Glutamatergic neuron (in vitro differentiated cells): ENCODE measurements at places on chromosomes 1 and 21.

- DNase-seq, result no peak
These were observed 59.3 kb downstream of the ACP6 start for GRCh38 chr1:147611021-147611426.

DNA sequence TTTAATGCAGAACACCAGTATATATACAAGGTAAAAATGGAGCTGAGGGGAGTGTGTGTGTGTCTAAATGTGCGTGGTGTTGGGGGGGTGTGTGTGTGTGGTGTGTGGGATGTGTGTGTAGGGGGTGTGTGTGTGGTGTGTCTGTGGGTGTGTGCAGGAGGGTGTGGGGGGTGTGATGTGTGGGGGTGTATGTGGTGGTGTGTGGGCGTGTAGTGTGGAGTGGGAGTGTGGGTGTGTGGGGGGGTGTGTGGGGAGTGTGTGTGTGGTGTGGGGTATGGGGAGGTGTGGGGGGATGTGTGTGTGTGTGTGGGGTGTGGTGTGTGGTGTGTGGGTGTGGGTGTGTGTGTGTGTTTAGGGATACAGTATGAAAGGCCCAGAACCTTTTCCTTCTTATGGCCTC lies 202.3 kb upstream of the CACYBP start:
- DNase-seq, result no peak

DNA sequence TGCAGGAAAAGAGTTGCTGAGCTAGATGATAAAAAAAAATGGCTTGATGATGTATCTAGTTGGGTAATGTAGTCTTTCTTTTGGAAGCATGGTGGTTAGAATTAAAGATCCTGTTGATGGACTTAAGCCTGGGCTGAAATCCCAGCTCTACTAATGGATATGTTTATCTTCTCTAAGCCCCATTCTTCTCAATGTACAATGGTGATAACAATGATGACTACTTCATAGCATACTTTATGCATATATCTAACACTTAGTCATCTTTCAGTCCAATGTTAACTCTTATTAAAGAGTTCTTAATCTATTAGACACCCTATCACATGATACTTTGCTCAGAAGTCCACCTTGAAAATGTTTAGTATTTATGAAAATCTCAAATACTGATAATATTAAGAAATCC lies 189.5 kb downstream of the PLA2G4A start:
- no peak for DNase-seq

GRCh38 chr1:33025761-33026160 lies 10.9 kb downstream of the AK2 start:
- no peak for DNase-seq

GRCh38 chr1:212539737-212540430 lies 68.7 kb upstream of the ATF3 start:
- DNase-seq, result no peak

GRCh38 chr1:226104671-226105121 lies 42.2 kb downstream of the H3-3A start:
- no peak for DNase-seq

GRCh38 chr1:169091480-169091941 lies 15.0 kb upstream of the ATP1B1 start:
- no peak for DNase-seq

DNA sequence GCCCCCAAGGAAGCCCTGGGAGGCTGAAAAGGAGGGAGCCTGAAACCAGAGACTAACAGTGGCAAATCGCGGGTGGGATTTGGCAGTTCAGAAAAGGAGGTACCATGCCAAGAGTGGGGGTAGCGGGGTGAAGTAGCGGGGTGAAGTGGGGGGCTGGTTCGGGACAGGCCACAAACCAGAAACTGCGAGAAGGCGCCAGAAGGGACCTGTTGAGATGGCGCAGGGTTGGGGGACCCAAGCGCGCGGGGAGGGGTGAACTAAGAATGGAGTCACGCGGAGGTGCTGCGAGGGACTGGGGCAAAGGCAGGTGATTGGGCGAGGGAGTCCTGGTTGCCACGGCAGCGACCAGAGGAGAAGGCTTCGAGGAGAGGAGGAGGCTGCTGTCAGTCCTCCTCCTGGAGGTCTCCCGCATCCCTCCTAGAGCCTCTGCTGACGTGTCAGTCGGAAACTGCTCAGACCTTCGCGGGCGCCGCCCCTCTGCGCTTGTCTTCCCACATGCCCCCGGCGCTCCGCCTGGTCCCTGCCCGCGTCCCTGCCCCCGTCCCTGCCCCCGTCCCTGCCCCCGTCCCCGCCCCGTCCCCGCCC lies 438 bp upstream of the MIA3 start:
- peak; percentile 96 for DNase-seq
